ENCODE measurements at places on chromosomes 11 and 22.

GRCh38 chr22:25067851-25068421 lies 115.4 kb downstream of the KIAA1671 start:
- DNase-seq = no peak

DNA sequence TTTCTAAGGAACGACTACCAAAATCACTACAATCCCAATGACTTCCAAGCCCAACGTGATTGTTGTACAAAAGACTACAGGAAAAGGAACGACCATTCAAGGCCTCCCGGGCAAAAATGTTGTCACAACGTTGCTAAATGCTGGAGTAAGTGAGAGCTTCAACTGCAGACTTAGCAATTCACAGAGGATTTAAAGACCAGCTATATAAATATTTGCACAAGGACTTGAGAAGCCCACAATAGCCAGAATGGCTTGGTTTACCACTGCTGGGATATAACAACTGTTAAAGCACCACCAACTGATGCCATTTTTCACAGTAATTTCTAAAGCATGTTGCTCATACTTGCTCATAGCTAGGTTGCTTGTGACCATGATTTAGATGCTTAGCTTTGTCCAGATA lies 78.3 kb downstream of the EMSY start:
- no peak for DNase-seq

- no peak for DNase-seq
Observed at GRCh38 chr11:100892886-100893285, 205.8 kb downstream of the ARHGAP42 start.

DNA sequence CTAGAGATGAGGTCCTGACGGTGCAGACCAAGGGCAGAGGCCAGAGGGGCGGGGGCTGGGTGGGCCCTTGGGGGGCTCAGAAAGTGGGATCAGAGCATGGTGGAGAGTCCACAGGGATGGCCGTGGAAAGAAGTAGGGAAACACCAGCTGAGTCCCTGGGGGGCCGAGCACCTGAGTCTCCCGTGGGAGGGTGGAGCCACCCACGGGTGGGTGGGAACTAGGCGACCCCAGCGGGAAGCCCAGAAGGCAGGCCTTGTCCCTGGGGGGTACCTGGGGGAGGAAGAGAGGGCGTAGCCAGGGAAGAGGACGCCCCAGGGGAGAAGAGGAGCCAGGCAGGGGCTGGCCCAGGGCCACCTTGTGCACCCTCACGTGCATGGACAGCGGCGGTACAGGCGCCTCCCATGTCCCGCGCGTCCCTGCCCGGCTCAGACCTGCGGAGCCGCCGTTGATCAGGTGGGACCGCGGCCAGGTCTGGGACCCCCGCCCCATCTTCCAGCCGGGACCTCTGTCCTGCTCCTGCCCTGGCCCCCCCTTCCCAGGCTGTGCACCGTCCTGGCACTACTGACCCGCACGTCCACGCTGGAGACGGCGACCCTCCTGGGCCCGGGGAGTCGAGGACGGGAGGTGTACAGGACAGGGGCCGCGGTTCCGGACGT lies 10.2 kb downstream of the CRELD2 start:
- DNase-seq = no peak

DNA sequence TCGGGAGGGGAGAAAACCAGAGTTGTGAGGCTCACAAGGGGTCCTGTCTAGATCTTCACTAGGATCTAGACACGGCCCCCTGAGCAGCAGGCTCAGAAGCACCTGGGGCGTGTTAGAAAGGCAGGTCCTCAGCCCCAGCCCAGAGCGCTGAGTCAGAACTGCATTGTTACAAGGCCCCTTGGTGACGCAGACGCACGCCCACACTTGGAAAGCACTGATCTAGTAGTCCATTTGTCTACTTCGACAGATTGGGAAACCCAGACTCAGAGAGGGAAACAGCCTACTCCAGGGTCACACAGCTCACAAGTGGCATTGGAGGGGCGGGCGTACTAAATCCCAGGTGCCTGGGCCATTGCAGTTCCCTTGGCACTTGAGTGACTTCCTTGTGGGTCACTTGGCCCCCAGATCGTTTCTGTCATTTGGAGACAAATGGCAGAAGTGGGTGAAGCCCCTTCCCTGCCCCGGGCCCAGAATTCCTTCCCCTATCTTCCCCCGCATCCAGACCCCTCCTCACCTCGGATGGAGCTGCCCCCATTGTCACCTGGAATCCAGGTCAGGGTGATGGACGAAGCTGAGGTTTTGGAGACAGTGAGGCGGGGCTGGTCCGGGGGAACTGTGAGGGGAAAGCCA lies 110.8 kb downstream of the CEP164 start:
- DNase-seq = no peak

- no peak for DNase-seq
Observed at GRCh38 chr11:110373051-110373702, 56.6 kb upstream of the FDX1 start.

GRCh38 chr11:66639066-66639813 lies 737 bp downstream of the RBM4 start:
- no peak for DNase-seq

GRCh38 chr11:132168344-132168981 lies 798.0 kb downstream of the NTM start:
- DNase-seq = no peak

GRCh38 chr11:9629064-9629463 lies 34.8 kb upstream of the SWAP70 start:
- no peak for DNase-seq

DNA sequence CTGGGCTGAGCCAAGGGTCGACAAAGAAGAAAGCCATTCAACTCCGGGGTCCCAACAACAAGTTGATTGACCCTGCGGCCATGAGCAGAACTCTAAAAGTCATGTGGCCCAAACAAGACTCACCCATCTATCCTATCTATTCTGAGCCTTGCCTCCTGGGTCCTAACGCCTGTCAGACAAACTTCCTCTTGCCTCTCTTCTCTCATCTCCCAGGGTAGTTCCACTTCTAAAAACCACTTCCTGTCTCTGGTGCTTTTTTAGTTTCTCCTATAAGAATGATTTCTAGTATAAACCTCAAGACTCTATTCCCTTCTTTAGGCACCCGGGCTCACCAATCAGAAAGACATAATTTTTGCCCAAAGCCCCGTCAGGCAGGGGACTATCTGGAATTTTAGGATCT lies 530.2 kb downstream of the DLG2 start:
- no peak for DNase-seq

- no peak for DNase-seq
Observed at GRCh38 chr22:44482776-44483175, 15.3 kb downstream of the RTL6 start.

DNA sequence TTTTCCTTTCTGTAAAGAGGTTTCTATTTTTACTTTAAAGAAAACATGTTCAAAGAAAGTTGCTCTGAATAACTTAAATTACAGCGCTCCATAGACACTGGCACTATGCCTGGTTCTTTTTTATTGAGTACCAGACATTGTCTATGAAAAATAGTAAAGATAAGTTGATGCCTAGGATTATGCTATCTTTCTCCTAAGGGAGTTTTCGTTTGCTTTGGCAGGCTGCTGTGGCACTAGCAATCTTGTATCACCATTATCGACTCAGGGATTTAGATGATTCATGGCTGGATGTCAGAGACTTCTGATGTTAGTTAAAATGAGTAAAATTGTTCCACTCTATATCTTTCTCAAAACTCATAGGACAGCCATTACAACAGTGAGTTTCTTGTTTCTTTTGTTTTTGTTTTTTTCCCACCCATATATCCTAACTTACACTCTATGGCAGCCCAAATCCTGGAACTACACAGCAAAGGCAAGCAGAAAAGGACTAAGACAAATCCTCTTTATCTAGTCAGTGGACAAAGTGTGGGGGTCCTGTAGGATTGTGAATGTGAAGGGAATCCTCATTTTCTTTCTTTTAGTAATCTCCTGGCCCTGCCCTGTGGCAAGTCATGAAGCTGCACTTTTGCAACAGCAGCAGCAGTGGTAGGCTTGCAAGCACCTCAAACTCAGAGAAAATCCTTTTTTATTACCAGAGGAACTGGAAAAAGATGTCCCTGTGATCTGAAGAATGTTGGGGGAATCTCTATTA lies 20.7 kb downstream of the SLN start:
- no peak for DNase-seq

DNA sequence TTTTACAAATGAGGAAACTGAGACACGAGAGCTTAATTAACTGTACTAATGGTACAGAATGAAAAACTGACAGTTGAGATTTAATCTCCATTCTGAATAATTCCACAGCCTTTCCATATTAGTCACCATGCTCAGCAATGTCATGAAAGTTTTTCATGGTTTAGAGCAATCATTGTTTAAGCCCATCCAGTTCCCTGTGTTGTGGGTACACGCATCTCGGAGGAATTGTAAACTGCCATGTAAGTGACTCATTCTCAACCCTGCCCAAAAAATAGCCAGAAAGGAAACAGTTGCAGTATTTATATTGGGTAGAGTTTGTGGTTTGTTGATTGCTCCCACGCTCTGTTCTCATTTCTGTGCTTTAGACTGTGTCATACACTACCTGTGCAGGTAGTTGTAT lies 1790.8 kb downstream of the LRRC4C start:
- no peak for DNase-seq

- no peak for DNase-seq
Observed at GRCh38 chr11:4375431-4376140, 7.4 kb upstream of the OR52B4 start.

DNA sequence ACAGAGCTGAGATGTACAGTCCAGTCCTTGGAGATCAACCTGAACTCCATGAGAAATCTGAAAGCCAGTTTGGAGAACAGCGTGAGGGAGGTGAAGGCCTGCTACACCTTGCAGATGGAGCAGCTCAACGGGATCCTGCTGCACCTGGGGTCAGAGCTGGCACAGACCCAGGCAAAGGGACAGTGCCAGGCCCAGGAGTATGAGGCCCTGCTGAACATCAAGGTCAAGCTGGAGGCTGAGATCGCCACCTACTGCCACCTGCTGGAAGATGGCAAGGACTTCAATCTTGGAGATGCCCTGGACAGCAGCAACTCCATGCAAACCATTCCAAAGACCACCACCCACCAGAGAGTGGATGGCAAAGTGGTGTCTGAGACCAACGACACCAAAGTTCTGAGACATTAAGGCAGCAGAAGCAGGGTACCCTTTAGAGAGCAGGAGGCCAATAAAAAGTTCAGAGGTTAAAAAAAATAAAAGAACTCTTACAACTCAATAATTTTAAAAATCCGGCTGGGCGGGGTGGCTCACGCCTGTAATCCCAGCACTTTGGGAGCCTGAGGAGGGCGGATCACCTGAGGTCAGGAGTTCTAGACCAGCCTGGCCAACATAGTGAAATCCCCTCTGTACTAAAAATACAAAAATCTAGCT lies 69.9 kb upstream of the RTL6 start:
- peak; percentile 43 for DNase-seq

- DNase-seq = no peak
Observed at GRCh38 chr22:46036558-46037408, 59.8 kb upstream of the WNT7B start.

DNA sequence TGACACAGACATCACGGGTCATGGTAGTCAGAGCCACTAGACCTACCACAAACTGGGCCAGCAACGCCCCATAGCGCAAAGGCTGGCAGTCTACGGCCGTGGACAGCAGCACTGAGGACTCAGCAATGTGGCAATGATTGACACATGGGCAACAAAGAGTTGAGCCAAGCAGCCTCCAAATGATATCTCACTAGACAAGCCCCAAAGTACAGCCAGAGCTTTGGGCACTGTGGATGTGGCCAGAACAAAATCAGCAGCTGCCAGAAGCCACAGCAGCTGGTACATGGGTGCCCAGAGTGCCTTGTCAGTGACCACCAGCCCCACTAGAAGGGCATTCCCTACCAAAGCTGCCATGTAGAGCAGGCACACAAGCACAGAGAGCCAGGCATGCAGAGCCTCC lies 11.2 kb upstream of the UBQLNL start:
- no peak for DNase-seq

GRCh38 chr22:43293655-43294392 lies 49.3 kb downstream of the SCUBE1 start:
- DNase-seq = no peak

GRCh38 chr22:37228106-37229011 lies 15.7 kb downstream of the RAC2 start:
- no peak for DNase-seq

DNA sequence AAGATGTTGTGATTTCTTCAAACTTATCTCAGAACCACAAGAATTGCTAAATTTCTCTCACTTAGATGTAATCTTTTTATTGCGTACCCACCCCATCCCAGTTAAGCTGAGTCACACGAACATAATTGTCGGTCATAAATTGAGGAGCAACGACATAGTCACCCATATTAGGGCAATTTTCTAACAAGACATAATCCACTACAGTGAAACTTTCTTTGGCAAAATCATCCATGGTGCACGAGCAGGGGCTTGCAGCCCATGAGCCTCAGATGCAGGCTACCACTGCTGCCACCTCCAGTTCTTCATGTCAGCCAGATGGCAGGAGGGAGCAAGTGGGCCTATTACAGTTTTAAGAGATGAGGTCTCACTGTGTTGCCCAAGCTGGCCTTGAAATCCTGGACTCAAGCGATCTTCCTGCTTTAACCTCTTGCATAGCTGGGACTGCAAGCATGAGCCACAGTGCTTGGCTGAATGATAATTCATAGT lies 70.3 kb upstream of the GRK2 start:
- no peak for DNase-seq

DNA sequence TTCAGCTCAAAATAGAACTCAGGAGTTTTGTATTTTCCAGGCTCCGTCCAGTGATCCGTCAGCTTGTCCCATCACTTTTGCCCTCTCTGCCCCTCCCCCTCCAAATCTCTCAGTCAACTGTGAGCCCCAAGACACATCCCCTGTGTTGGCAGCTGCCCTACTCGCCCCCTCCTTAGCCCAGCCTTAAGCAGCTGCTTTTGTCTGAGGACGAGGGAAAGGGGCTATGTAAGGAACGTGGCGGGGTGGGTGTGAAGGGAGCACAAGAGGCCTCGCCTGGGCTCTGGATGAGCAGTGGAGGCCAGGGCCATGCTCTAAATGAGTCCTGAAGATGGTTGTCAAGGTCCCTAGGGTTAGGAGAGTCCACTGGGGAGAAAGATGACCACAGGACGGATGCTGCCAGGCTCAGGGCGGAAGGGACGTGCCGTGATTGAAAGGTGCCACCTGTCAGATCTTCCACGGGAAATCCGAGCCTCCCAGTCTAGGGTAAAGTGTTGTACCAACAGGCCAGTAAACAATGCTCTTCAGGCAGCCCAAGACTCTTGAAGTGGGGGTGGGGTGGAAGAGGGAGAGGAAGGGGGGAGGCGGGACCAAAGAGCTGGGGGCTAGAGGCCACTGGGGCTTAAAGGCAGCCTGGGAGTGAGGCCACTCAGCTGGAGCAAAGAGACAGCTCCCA lies at the start of gene SMTNL1:
Gene SMTNL1 (plus strand): TSS at position 649 of the 673 bp plus-strand sequence. CDS start 5,048 bp downstream, outside the sequence.
- peak; percentile 52 for DNase-seq

GRCh38 chr22:41779929-41780505 lies 20.5 kb upstream of the CCDC134 start:
- no peak for DNase-seq

- no peak for DNase-seq
Observed at GRCh38 chr11:12624595-12624994, 49.6 kb upstream of the TEAD1 start.

GRCh38 chr11:103736315-103737036 lies 300.0 kb upstream of the DDI1 start:
- no peak for DNase-seq

All from ecto neural progenitor cell (in vitro differentiated cells).